ENCODE measurements at places on chromosomes 16 and 17.

DNA sequence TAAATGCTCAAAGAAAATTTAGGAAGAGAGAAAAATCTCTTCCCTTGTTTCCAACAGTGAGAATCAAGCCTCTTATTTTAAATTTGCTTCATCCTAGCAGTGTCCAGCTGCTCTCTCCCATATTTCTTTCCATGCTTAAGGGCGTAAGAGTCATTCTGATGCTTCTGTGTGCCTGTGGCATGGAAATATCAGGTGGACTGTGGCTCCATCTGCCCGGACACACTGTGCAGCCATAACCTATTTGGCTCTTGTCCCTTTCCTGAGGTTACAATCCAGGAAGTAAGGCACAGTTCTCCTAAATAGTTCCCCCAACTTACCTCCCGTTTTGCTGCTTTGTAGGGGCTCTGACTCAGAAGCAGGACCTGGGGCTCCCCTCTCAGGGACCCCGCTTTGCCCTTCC lies 6.3 kb upstream of the KRT222 start:
- no peak for DNase-seq

- DNase-seq: no peak
Measured at GRCh38 chr16:70744366-70744765, 56.6 kb downstream of the VAC14 start.

DNA sequence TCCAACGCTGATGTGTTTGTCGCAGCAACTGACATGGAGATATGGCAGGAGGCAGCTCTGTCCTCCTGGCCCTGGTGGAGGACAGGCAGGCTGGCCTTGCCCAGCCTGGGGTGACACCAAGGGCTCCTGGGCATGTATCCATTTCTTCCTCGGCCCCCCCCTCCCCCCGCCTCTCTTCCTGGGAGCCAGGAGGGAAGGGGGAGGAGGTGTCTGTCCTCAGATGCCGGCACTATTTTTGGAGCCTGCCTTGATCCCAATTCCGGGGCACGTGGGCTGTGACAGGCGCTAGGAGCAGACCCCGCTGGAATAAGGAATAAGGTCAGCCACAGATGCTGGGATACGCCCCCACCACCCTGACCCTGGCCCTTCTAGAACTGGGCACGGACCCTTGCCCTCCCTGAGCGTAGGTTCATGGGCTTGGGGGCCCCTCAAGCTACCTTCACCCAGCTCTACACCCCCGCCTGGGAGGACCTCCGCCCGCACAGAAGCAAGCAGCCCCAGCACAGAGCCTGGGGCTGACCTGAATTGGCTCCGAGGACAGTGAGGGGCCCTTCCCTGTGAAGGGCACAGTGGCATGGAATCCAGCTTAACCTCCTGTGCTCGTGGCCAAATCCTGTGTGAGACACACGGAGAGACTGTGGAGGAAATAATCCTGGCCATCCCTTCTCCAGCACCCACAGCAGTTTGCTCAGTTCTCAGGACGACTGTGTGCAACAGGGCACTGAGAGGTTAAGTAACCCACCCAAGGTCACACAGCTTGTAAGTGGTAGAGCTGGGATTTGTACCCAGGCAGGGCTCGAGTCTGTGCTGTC lies 24.1 kb downstream of the SEC14L5 start:
- DNase-seq: no peak

DNA sequence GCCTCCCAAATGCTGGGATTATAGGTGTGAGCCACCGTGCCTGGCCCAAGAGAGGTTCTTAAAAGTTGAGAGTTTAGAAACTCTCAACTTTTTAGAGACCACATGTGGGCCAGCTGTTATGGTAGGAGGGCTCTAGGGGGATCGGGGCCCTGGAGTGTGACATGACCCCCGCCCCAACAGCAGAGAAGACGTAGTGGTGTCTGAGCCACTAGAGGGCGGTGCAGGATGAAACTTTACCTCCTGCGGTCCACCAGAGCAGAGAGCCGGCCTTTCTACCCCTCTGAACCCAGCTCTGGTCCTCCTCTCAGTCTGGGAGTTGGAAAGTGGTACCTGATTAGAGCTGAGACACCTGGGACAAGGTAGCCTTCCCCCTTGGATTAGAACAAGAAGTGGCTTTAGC lies 7.4 kb downstream of the CDK5RAP3 start:
- peak; percentile 38 for DNase-seq

- no peak for DNase-seq
Measured at GRCh38 chr17:61219460-61219859, 180.2 kb upstream of the TBX2 start.

GRCh38 chr17:47846716-47847340 lies 4.1 kb downstream of the SP6 start:
- no peak for DNase-seq

DNA sequence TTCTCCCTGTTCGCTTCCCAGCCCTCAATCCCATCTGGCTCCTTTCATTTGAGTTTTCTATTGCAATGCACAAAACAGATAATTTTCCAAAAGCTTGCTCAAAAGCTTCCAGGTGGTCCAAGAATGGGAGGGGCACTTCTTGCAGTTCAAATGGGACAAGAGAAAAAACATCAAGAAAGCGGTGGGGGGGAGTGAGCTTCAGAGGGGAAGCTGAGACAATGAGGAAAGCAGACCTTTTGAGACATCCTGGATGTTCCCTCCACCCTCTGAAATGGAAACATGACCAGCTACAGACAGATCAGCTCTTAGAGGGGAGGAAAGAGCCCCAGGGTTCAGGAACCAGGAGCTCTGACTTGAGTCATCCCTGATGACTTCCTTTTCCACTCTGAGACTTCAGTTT lies 368.2 kb downstream of the SLC39A11 start:
- no peak for DNase-seq

GRCh38 chr16:477301-478157 lies 50.0 kb upstream of the CAPN15 start:
- DNase-seq: no peak
